CD4-positive, alpha-beta T cell treated with Interferon gamma for 1 hour (primary cell): ENCODE measurements at places on chromosomes 2 and 18.

DNA sequence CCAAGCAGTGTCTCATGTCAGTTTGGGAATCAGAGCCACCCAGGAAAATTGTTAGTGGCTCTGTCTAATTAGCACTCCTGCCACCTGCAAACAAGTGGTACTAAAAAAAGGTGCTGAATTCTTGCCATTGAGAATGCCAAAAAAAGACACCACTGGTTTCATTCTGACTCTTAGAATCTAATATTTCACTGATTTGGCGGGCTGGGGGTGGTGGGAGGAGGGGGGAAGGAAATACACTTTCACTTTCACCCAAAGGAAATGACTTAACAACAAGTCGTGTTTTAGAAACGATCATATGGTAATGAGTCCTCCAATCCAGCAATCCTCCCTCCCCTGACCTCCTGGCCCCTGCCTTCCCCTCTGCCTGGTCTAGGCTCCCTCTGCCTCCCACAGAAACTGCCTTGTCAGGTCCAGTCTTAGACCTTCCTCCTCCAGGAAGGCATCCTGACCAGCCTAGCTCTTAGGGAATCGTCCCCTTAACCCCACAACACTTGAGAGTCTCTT lies 4.4 kb upstream of the KLHL29 start:
- no peak for DNase-seq

GRCh38 chr2:38100328-38100727 lies 24.4 kb upstream of the CYP1B1 start:
- no peak for DNase-seq

- no peak for DNase-seq
These were observed 89.7 kb downstream of the NPAS2 start for GRCh38 chr2:100909534-100910081.

DNA sequence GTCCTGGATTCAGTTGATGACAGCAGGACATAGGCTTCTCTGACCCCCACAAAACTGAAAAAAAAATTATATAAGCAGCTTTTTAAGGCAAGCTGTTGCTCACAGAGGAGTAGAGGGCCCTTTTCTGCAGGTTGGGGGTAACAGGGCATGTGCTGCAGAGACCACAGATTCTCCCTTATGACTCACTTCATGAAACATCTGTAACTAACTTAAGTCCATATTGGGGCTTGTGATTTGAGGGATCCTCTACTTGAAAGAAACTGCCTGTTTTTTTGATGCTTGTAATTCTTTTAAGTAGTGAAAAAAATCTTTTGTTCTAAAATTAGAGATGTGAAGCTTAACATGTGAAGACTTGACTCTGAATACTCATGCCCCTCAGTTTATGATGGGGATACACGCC lies 33.4 kb downstream of the XRCC5 start:
- no peak for DNase-seq

GRCh38 chr18:52130624-52131301 lies 209.2 kb upstream of the DCC start:
- DNase-seq = no peak

DNA sequence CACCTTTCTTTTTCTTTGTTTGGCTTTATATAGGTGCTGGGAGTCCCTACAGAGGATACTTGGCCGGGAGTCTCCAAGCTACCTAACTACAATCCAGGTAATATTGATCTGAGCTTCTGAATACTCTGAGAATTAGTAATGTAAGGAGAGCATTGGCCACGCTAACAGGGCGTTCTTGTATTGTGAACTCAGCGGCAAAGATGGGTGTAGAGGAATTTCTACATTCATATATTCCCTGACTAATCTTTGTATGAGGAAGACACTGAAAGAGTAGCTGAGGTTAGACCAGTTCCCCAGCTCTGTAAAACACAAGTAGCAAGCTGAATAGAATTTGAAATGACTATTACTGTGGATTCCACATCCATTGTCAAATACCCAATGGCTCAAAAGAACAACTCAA lies 48.5 kb downstream of the CDK15 start:
- no peak for DNase-seq

DNA sequence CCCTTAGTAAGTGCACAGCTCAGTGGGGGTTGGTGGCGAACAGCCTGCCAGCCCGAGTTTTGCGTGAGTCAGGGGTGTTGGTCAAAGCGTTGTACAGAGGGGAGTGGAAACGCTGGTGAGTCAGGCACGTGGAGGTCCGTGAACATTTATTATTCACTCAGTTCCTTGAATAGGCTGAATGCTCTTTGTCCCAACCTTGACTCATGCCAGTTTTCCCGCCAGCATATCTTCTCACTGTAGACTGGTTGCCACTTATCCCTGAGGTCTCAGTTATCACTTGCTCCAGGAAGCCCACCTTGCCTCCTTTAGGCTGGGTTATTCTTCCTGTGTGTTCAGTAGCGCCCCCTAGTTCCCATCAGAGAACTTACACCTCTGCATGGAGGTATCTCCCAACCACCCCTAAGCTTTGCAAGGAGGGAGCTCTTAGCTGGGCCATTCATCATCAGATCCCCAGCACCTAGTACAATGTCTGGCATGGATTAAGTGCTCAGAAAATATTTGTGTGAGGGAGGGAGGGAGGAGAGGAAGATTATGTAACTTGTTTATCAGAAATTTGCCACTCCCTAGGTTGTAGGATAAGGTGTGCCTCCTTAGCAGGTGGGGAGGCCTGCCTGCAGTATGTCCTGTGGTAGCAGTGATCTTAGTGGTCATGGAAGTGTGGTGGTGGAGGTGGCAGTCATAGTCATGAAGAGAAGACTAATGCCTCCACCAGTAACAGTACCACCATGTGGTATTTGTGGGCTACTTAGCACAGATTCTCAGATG lies 72.1 kb downstream of the CABLES1 start:
- DNase-seq = no peak

- no peak for DNase-seq
These were observed 34.7 kb downstream of the NHEJ1 start for GRCh38 chr2:219125886-219126270.

- DNase-seq = no peak
These were observed 41.1 kb downstream of the MBD2 start for GRCh38 chr18:54183390-54183789.

DNA sequence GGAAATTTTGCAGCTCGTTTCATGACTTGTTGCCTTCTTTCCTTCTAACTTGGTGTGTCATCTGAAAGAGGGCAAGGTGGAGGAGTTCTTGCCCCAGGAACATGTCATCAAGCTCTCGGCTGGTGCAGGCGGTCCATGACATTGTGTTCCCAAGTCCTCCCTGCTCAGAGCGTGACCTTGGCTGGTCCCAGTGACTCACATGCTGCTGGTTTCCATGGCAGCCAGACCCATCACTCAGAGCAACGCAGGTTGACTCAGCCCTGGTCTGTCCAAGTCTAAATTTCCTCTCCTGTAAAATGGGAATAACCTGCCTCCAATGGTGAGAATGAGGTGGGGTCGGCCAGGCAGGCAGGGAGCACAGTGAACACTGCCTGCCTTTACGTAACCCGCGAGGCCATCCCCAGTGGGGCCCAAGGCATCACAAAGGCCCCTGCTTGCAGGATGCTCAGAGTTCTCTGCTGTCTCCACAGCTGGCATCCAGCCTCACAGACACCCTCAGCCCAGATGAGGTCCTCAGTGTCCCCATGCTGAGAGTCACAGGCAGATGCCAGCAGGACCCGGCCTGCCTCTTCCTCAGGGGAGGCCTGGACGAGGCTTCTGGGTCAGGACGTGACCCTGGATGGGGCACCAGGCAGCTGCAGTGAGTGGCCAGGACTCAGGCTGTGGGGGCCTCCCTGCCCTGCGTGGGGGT lies 143.7 kb downstream of the TPO start:
- no peak for DNase-seq

- no peak for DNase-seq
These were observed 17.6 kb upstream of the PPP4R1 start for GRCh38 chr18:9631814-9632496.

DNA sequence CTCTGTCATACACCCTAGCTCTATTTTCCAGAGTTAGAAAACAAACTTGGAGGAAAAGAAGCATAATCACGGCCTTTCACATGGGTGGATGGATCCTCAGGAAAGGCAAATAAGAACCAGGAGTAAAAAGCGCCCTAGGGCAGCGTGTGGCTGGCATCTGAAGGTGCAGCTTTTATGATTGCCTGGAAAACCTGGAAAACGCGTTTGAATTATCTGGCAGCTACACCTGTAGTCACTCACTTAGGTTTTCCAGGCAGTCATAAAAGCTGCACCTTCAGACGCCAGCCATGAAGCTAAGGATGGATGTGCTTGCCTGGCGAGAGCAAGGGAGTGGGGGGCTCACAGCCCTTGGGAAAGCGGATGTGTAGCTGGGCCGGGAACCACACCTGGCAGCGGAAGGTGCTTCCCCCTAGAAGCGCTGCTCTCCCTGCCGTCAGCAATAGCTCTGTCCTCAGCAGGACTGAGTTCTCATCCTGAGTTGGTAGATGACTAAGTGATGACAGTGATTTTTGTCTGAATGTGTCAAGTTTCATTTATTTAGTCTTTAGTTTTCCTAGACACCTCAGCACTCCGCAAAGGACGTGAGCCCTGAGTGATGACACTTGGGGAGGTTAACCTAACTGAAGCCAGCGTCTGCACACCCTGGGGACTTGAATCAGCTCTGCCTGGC lies 82.0 kb downstream of the DCDC2C start:
- DNase-seq = no peak

DNA sequence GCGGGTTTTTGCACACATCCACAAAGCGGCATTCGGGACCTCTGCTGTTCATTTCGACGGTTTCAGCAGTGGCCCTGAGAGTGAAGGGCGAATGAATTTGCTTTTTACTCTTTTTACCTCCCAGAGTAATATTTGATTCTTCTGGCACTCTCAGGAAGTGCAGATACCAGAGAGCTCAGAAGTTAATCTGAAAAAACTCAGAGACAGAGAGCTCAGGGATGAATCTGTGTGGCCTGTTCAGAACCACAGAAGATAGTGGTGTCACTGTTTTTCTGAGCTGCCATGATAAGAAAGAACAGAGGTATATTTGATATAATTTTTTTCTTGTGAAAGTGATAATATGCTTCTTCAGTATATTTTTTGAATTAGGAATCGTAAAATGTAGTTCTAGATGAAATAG lies 129.3 kb downstream of the MBP start:
- no peak for DNase-seq

DNA sequence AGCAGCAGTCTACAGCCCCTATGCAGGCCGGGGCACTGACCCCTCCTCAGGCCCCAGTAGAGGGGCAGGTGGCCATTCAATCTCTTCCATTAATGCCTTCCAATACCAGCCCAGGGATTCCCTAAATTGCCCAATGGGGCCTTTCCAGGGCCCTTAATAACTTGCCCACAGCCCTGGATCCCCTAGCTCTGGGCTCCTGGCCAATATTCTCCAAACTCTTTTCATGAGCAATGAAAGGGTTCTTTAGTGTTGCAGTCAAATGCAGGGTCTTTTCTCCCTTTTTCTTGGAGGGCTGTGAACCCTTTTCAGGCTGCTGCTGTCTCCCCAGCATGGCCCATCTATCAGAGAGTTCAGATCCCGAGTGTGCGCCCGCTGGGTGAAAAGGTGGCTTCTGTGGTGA lies 41.3 kb upstream of the SLC1A4 start:
- DNase-seq = no peak

- DNase-seq = no peak
These were observed 1.6 kb downstream of the ELAC1 start for GRCh38 chr18:50969448-50969847.

GRCh38 chr2:224938651-224939182 lies 103.6 kb downstream of the DOCK10 start:
- DNase-seq = no peak

GRCh38 chr2:176132205-176133171 lies 3.0 kb downstream of the HOXD8 start:
- no peak for DNase-seq

DNA sequence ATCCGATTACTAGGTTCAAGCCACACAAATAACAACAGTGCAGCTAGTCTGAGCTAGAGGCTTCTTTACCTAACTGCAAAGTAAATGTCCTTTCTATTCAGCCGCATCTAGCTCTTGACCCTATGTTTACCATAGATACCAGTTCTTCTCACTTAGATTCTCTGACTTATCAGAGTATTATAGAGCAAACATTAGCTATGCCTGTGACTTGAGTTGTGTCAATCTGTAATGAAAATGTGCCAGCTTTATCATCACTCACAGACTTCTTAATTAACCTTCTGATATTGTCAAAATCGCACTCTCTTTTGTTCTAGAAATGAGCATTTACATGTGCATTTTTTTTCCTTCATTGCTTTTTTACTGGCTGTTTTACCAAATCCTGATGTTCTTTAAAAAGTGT lies 79.9 kb downstream of the BCL11A start:
- no peak for DNase-seq

DNA sequence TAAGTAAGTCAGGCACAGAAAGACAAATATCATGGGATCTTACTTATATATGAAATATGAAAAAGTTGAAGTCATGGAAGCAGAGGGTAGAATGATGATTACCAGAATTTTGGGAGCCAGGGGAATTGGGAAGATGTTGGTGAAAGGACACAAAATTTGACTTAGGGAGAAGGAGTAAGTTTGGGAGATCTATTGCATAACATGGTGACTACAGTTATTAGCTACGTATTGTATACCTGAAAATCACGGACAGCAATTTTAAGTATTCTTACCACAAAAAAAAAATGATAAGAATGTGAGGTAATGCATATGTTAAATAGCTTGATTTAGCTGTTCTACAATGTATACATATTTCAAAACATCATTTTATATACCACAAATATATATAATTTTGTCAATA lies 94.2 kb upstream of the COL5A2 start:
- DNase-seq = no peak

DNA sequence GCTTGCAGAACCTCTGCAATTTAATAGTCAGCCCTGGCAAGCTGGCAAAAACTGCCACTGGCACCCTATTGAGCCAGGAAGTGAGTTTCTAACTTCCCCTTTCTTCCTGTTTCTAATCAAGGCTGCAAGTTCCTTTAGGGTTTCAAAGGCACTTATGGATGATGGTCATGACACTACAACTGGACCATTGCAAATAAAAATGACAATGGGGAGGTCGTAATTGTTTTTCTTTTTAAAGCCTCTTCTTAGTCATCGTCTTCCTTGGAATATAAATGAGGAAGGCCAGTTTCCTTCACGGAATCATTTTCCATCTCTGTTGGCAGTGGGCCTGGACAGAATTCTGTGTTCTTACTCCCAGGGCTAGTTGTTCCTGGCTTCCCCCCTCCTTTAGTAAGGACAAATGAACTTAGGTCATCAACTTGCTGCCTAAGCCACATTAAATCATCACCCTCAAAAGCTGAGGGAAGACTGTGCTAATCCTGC lies 35.8 kb downstream of the SH3RF3 start:
- DNase-seq = no peak

DNA sequence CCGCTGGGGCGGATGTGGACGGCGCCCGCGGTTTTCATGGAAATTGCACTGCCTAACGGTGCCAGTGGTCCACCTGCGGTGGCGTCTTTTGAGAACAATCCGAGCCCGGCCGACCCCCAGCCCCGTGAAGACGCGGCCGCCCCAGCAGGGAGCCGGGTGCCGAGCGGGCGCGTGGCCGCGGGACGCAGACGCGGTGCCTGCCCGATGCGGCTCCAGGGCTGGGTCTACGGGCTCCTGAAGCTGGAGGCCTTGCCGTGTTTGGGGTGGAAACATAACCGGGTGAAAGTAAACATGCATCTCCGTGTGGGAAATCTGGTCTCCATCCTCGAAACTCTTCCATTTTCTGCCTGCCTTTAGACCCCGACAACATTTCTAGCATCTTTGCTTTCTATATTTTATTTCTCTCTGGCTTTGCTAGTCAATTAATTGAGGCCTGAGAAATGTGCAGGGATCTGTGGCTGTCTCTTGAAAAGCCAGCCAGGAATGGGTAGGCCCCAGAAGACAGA lies 572 bp downstream of the INPP4A start:
- no peak for DNase-seq

GRCh38 chr2:188158337-188159100 lies 133.2 kb upstream of the GULP1 start:
- DNase-seq = no peak
